ENCODE measurements at places on chromosomes 3 and 15.

- DNase-seq = no peak
Measured at GRCh38 chr3:5056111-5056391, 66.0 kb upstream of the ARL8B start.

DNA sequence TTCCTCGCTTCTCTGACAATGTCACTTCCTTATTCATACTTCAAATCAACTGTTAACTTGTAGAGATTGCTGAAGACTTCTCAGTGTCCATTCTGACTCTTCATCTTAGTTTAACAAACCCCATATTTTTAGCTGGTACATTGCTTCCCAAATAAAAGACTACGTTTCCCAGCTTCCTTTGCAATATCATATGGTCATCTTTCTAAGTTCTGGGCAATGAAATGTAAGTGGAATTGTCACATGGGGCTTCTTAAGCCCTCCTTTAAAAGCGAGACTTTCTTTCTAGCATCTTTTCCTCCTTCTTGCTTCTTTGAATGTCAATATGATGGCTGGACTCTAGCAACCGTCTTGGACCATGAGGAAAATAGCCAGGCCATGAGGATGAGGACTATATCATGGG, 239.0 kb downstream of the ZNF621 start:
- no peak for DNase-seq

GRCh38 chr15:63553388-63553791, 43.8 kb upstream of the FBXL22 start:
- no peak for DNase-seq

- DNase-seq = no peak
Measured at GRCh38 chr3:145395421-145395820, 765.6 kb downstream of the PLOD2 start.

- no peak for DNase-seq
Measured at GRCh38 chr3:128324911-128325592, 141.6 kb downstream of the DNAJB8 start.
